ENCODE measurements at places on chromosomes 5 and 9.

GRCh38 chr5:139839918-139840317, 44.3 kb downstream of the PSD2 start:
- no peak for DNase-seq

DNA sequence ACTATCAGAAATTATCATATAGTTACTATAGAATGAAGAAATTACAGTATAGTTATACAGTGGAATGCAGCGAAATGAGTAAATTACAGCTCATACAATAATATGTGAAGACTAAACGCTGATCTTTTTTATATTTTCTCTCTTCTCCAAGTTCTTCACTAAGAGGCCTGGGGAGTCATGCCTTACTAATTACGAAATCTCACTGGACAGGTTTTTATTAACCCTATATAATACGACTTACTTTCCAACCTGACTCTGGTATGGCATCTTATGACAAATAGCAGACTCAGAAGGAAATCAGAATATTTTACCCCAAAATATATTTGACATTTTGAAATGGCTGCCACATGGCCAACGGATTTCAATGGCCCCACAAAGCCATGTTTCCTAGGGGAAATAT, 9.1 kb downstream of the CARNMT1 start:
- no peak for DNase-seq

GRCh38 chr5:6183391-6184390, 194.7 kb downstream of the MED10 start:
- DNase-seq, result no peak

DNA sequence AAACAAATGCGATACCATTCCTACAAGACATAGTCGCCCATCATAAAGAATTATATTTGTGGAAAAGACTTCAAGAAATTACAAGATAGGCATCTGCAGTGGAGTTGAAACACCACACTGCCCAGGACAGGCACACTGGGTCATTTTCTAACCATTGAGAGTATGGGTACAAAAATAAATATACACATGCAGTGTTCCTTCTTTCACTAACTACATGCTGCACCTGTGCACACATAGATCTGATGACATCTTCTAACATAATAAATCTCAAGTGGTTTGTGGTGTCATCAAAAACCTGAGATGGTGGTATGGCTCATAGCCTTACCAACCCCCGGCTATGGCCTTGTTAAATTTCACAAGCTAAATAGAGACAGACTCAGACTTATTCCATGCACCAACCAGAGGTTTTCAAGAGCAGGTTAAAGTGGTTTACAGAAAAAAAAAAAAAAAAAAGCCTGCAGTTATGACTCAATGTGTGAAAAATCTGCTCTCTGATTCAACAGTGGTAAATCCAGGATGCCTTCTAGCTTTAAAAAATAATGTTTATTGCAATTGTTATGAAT, 12.4 kb upstream of the NFIB start:
- DNase-seq, result peak; percentile 99

DNA sequence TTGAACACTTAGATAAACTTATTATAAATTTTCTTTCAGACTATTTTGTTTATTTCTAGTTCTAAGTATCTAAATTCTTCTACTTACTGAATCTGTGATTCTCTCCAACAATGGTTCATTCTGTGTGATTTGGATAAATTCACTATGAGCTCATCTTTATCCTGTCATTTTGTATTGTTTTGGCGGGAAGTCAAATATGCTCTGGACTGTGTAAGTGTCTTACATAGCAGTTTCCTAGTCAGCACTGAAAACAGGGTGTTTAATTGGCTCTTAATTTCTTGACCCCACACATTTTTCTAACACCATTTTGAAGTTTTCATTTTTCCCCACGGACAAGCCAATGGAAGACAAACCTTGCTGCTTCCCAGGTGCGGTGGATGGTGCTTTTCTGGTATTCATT, 207.0 kb upstream of the ACO1 start:
- DNase-seq, result no peak

DNA sequence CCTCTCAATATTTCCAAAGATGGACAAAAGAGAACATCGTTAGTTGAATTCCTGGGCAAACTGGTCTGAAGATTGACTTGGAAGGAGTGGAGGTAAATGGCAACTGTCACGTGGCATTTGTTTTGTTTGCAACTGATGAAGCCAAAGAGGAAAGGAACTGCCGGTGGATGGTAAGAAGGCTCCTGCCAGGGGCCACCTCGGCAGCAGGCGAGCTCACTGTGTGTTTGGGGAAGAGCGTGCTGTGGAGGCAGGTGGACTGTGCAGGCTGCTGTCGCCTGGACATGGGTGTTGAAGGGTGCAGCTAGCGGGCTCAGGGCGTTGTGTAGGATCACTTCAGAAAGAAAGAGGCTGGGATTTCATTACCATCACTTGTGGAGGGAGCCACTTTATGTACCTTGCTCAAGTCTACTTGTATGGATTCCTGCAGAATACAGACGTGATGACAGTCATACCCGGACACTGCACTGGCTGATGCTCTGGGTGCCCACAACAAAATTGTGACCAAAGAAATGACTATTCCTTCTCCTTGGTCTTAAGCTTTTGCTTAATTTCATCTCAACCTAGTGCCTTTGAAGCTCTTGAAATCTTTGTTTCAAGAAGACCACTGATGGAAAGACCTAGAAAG, 72.7 kb downstream of the MAP1B start:
- DNase-seq, result no peak

- DNase-seq, result no peak
These were observed 79.7 kb upstream of the SSBP2 start for GRCh38 chr5:81830596-81830995.

DNA sequence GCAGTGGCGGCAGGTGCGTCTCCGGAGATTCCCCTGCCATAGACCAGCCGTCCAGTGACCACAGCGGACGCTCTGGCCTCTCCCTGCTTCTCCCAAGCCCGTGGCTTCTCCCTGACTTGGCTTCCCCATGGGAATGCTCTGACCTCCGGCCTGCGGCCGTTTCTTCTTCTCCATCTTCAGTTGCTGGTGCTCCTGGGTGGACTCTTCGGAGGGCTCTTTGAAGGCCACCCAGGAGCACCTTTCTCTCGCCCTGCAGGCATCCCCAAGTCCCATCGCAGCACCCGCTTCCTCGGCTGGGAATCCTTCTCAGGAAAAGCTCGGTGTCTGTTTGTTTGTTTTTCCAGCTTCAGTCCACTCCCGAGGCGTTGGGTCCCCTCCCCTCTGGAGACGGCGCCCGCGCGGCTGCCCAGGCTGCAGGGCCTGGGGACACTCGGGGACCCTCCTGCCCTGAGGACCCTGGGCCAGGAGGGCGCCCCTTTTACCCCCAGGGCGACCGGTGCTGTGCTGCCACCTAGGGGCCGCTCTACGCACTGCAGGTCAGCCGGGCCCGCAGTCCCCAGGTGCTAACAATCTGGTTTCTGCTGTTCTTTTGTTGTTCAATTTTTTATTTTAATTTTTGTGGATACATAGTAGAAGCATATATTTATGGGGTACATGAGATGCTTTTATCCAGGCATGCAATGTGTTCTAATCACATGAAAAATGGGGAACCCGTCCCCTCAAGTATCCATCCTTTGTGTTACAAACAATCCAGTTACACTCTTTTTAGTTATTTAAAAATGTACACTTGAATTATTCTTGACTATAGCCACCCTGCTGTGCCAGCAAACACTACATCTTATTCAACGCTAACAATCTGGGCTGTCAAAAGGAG, 197.9 kb upstream of the ADAMTS16 start:
- DNase-seq, result no peak

DNA sequence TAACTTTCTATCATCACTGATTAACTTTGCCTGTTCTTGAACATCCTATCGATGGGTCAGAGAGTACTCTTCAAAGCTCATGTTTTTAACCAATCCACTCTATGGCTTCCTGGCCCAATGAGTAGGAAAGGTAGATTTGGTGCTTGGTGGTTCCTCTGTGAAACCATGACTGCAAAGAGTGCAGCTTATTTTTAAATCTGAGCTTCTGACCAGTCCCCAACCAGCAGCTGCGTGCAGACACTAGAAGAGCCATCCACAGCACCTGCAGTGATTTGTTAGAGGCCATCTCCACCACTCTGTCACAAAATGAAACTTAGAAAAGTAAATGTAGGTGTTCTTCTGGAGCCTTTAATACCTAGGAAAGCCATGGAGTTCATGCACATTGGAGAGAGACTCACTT, 107.3 kb upstream of the WWC1 start:
- DNase-seq, result no peak

DNA sequence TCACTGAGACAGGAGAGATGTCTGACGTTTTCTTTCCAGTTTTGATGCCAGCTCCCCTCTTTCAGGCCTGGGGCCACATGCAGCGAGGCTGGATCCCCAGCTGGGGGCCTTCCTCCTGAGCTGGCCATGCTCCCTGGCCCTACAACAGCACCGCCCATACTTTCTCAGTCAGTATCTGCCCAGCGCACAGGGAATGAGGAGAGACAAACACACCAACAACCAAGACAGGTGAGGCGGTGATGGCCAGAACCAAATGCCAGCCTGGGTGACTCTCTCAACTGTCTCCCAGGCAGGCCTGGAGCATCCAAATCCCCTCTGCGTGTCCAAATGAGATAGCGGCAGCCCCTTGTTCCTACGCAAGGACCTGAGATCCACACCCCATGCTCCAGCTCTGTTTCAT, 109.6 kb downstream of the ROR2 start:
- DNase-seq, result no peak
